Activated CD8-positive, alpha-beta memory T cell treated with anti-CD3 and anti-CD28 coated beads for 1 hour (primary cell): ENCODE measurements at places on chromosomes 1 and 21.

DNA sequence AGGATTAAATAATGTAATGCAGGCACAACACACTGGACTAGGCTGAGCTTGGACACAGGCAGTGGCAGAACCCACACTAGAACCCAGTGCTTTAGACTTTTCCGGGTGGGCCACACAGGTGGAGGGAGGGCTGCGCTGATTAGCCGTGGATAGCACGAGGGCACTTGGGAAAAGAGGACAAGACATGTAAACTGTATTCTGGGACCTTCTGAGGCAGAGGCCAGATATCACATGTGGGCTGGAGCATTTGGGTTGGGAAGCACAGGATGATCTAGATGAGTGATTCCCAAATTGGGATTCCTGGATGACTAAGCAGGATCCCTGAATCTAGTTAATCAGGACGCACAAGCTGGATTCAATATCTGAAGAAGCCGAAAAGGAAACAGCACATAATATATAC is 20.3 kb upstream of the A3GALT2 start:
- DNase-seq: no peak

DNA sequence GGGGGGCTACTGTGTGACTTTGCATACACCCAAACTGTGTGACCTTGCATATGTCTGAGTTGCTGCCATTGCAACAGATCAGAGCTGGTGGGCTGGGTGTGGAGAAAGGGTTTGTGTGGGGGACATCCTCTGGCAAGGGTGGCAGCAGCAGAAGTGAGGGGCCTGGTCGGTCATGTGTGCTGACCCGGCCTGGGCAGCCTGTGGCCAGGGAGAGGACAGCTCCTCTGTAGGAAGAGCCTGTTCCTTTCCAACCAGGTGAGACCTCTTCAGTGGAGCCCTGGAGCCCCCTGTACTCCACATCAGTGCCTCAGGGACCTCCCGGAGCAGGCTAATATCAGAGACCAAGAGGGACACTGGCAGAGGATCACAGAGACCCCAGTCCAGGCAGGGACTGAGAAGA is 8.3 kb downstream of the PCSK9 start:
- DNase-seq: no peak

GRCh38 chr1:55814967-55815366 is 599.8 kb upstream of the USP24 start:
- DNase-seq: no peak

DNA sequence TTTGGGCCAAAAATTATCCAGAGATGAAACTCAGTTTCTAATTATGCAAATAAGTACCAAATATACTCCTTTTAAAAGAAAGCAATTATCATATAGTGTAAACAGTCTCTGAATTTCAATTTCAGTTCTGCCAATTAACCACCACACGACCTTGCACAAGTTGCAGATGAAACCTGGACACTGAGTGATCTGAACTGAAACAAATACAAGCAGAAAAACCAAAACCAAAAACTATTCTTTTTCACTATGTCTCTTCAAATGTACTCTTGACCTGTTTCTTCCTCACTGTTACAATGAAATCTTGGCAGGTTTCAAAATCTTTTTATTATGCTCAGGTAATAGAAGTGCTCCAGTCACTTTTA is 79.2 kb downstream of the TYW3 start:
- no peak for DNase-seq

- no peak for DNase-seq
Observed at GRCh38 chr1:228274452-228275178, 66.8 kb downstream of the OBSCN start.

DNA sequence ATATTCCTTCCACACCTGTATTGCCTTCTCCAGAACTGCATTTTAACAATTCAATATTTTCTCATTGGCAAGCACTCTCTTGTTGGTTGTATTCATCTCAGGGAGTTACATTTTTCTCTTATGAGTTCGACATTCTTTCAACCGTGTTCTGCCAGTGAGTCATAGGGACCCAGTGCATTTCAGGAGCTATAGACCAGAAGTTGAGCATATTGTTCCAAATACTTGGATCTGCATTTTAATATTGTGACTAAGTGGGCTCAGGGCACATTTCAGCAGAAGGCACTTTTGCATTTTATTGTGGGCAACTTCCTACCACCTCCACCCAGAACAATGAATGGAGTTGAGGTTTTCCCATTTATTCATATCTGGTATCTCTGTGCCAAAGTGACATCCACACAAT is 132.8 kb downstream of the TNFSF18 start:
- DNase-seq: no peak

DNA sequence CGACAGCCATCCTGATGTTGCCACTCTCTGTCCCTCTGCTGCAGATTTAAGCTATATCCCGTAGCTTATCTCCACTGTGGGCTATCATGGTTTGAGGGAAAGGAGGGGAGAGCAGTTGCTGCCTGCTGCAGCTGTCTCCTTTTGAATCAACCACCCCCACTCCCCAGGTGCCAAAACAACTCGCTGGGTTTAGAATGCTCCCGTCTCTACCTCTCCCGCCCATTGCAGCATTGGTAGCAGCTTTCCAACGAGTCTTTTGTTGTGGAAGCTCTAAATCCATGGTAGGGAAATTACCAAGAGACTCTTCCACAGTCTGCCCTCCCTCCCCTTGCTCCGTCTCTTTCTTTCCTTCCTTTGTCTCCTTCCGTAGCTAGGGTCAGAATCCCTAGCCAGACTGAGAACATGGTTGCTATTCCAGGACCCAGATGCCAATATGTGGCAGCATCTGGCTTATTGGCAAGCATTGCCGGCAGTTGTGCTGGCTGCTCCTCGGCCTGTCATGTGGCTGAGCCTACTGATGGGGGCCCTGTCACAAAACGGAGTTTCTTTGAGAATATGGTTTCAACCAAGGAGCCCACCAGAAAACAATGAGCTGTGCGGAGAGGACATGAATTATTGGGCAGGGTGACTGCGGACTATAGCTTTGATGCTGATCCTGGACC is 230.7 kb downstream of the RPS6KC1 start:
- no peak for DNase-seq

DNA sequence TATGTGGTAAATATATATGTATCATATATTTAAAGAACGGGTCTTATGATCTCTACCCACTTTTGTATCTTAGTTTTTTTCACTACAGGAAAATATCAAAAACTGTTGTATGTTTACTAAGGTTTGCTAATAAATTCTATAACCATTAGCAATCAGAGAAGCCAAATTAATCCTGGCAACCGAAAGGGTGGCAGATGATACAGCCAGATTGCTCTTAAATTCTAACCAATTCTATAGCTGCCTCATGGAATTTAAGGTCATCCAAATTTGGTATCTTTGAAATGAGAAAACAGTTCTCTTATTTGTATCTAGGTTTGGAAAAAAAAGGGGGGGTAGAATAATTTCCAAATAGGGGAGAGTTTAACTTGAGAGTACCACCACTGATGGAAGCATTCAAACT is 591.2 kb downstream of the SMYD3 start:
- no peak for DNase-seq

DNA sequence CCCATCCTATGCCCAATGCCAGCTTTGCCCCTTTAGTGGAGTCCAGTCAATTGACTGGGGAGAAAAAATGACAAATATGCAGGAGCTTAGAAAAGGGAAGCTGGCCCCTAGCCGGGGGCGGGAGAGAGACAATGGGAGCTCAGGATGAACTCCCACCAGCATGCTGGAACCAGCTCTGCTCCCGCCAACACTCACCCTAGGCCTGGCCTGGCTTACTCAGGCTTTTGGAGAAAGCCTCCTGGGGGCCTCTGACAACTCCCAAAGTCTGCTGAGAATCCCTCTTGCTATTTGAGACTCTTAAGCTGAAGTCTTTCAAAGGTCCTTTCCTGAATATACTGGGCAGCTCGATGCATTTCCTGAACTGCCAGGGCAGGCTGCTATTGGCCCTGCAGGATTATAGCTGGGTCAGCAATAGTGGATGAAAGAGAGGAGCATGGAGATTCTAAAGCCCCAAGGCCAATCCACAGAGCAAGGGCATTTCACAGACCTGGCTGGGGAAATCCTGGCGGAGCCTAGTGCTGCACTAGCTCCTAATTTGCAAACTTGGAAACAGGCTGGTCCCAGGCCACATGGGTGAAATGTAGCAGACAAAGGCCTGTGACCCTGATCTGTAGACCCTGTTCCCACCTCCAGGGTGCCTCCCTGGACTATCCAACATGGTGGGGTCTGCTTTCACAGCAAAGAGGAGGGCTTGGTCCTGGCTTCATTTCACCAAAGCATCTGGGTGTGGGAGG is 35.7 kb upstream of the CLSTN1 start:
- no peak for DNase-seq

- DNase-seq: no peak
Observed at GRCh38 chr1:31785947-31786290, 21.8 kb upstream of the ADGRB2 start.

DNA sequence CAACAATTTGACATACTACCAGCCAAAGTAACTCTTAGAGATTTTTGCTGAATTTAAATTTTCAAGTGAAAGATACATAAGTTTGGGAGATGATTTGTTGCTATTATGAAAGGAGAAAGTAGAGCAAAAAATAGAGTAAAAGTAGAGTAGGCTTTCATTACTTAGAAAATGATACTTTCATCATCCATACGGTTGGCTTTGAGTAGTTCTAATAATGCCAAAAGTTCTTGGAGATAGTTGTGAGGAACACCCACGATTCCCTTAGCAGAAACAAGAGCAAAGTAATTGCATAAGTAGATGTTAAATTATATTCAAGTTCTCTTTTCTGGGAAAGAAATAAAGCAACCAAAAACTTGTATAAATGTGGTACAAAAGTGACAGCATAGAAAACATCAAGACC is 95.0 kb upstream of the VAV3 start:
- DNase-seq: no peak

- no peak for DNase-seq
Observed at GRCh38 chr1:230113593-230114236, 46.7 kb downstream of the GALNT2 start.

GRCh38 chr1:61887076-61887867 is 145.0 kb downstream of the PATJ start:
- DNase-seq: no peak

DNA sequence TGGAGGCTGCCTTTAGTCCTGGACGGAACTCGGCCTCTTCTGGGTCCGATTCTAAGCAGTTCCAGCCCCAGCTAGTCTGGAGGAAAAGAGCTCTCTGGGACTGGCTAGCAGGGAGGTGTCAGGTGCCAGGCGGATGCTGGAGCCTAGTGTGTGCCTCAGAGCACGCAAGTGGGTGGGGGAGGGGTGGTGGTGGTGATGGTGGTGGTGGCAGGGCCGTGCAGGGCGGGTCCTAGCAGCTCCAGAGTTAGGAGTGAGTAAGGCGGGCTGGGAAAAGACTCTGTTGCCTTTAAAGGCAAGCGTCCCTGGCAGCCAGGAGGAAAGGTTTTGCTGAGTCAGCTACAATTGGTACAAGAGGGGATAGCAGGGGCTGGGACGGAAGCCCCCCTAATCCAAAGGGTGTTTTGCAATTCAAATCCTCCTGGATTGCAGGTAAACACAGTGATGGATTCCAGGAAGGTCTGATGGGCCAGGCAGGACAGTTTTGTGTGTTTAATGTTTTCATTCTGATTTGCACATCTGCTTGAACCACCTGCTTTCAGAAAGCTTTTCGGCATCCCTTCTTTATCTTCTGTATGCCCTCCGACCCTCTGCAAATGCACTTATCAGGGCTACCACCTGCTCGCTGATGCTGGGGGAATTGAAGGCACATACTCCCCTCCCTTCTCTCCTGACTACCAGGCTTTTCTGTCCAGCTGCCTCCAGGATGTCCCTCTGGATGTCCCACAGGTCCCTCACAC is 4.1 kb upstream of the SLC2A1 start:
- DNase-seq: no peak

DNA sequence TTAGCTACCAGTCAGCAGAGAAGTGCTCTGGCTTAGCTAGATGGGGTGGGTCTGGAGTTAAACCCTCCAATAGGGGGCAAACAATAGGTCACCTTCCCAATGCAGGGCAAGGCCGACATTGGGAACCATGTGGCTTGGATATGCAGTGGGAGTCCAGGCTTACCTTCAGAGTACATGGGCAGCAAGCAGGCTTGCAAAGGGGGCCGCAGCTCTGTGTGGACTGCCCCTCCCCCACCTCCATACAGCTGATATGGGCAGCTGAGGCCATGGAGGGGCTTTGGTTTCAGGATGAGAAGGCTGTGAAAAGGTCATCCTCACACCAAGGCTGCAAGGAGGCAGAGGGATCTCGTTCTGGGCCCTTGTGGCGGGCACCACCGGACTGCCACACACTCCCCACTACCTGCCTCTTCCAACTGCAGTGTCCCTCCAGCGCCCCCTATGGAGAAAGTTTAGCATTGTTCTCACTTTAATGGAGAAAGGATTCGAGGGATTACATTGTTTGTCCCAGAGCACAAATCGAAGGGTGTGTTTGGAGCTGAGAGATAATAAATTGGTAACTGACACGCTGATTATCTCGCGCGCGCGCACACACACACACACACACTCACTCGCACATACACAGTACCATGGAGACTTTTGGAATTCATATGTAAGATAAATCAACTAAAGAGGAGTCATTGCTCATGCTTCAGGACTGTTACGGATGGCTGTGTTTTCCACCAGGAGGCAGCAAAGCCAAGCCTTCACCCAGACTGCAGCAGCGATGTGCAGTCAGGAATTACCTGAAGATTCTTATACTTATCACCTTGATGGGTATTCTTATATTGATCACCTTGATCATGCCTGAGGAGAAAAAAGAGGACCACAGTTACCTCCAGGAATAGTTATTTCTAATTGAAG is 7.0 kb upstream of the SMCP start:
- DNase-seq: no peak

DNA sequence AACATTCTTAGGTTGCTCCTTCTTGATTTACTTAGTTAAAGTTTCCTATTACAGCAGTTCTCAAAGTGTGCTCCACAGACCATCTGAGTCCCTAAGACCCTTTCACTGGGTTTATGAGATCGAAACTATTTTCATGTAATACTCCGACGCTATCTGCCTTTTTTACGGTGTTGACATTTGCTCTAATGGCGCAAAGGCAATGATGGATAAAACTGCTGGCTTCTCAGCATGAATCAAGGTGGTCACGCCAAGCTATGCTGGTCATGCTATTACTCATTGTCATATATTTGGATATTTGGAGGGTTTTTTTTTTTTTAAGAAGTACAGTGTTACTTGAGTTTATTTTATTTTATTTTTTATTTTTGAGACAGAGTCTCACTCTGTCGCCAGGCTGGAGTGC is 235.1 kb downstream of the KIF26B start:
- no peak for DNase-seq

DNA sequence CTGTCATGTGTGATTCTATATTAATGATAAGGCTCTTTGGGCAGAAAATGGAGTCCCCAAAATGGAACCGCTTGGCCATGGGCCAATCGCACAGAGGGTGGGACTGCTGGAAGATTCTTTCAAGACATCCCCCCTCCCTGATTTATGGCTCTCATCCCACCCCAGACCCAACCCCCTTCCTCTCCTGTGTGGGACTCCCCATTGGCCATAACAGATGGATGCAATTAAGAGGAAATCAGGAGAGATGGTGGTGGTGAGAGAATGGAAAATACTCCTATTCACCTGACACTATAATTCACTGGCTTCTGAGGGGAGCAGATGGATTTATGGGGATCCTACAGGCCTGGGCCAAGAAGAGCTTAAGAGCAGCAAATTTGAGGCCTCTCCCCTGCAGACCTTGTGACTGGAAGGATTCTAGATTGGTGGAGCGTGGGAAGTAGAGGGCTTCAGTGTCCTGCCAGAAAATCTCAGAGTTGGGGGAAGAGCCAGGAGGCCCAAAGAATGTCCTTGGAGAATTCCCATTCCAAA is 1.7 kb downstream of the IGFN1 start:
- no peak for DNase-seq

GRCh38 chr1:165449131-165449530 is 4.2 kb upstream of the RXRG start:
- no peak for DNase-seq
